Hindlimb muscle (tissue), 1 donor: ENCODE measurements at places on chromosomes 12 and 14. TPM values are rescaled to one million over a fixed set of nuclear protein-coding genes. Genes with fewer than 3 reads are reported as not detected.

LHX5 gene
- polyA plus RNA-seq: not detected

KLRC3 gene
- not detected for polyA plus RNA-seq

NDUFA12 gene
- 74.6 TPM for polyA plus RNA-seq

LDHB gene
- 578 TPM for polyA plus RNA-seq

GLIPR1 gene
- 10.1 TPM for polyA plus RNA-seq

PRICKLE1 gene
- polyA plus RNA-seq: 29.3 TPM

TAS2R9 gene
- not detected for polyA plus RNA-seq

GYS2 gene
- polyA plus RNA-seq: 0.06 TPM

CDKN3 gene
- polyA plus RNA-seq: 20.2 TPM

RND1 gene
- polyA plus RNA-seq: 0.37 TPM

DNA sequence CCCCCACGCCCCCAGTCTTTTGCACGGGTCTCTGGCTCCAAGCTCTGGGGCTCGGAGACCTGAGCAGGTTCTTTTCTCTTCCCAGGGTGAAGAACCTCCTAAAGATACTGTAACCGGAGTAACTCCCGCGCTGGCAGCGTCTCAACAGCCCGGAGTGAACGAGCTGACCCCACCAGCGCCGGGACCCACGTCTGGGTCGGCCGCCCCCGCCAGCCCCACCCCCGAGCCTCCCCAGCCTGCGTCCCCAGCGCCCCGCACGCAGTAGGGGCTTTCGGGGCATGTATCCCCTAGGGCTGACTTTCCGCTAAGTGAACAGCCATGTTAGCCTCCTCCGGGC lies 858 bp downstream of the SLC35F4 start:
- no peak for DNase-seq

- DNase-seq: no peak
Measured at GRCh38 chr12:94062796-94063635, 85.4 kb upstream of the PLXNC1 start.

GRCh38 chr12:63982604-63983295 lies 138.2 kb downstream of the SRGAP1 start:
- DNase-seq: peak; percentile 32

DNA sequence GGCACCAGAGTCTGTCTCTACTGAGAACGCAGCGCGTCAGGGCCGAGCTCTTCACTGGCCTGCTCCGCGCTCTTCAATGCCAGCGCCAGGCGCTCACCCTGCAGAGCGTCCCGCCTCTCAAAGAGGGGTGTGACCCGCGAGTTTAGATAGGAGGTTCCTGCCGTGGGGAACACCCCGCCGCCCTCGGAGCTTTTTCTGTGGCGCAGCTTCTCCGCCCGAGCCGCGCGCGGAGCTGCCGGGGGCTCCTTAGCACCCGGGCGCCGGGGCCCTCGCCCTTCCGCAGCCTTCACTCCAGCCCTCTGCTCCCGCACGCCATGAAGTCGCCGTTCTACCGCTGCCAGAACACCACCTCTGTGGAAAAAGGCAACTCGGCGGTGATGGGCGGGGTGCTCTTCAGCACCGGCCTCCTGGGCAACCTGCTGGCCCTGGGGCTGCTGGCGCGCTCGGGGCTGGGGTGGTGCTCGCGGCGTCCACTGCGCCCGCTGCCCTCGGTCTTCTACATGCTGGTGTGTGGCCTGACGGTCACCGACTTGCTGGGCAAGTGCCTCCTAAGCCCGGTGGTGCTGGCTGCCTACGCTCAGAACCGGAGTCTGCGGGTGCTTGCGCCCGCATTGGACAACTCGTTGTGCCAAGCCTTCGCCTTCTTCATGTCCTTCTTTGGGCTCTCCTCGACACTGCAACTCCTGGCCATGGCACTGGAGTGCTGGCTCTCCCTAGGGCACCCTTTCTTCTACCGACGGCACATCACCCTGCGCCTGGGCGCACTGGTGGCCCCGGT lies at the start of gene PTGDR:
Gene PTGDR, plus strand, starts transcription at position 198 of the 778 bp plus-strand sequence. Its CDS starts 117 bp downstream, at position 315.
- peak; percentile 5 for DNase-seq

GRCh38 chr12:83514372-83514771 lies 827.7 kb downstream of the TMTC2 start:
- DNase-seq: no peak

DNA sequence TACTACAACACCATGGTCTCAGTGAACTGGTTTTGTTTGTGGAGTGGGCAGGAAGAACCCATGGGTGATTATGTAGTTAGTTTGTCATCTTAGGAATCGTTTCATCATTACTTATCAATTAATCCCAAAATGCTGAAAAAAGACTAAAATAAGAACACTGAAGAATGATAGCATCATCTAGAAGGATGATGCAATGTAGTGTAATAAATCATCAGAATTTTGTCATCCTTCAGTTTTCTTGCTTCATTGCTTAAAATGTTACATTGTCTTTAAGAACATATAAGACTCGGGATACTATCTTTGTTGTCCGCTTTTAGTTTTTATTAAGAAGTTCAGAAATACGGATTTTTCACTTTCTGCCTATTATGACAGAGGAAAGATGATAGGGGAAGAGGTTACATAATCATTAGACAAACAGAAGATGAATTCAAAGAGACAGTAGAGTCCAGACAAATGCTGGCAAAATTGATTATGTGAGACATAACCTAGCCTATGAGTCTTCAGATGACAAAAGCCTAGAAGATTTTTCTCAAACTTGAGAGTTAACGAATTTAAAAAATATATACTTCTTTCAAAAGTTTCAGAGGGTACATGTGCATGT lies 10.8 kb upstream of the SMOC1 start:
- DNase-seq: no peak

DNA sequence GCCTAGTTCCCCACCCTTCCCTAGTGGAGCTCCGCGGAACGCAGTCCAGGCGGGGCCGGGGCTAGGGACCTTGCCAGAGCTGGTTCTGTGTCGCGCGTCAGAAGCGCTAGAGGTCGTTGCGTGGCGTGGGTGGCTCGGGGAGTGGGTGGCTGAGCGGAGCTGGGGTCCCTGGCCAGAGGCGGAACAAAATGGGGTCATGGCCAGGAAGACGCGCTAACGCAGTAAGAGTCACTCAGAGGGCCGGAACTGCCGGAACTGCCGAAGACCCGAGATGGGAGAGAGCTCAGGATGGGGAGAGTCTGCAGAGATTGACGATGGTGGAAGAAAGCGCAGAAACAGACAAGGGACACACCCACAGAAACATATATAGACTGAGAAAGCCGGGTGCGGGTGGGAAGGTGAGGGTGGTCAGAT lies 4.8 kb downstream of the DGKA start:
- DNase-seq: peak; percentile 45

DNA sequence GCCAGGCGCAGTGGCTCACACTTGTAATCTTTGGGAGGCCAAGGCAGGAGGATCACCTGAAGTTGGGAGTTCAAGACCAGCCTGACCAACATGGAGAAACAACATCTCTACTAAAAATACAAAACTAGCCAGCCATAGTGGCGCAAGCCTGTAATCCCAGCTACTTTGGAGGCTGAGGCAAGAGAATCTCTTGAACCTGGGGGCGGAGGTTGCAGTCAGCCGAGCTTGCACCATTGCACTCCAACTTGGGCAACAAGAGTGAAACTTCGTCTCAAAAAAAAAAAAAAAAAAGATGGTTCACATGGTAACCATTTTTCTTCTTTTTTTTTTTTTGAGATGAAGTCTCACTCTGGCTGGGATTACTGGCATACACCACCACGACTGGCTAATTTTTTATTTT lies 35.3 kb downstream of the SLC2A14 start:
- DNase-seq: no peak

DNA sequence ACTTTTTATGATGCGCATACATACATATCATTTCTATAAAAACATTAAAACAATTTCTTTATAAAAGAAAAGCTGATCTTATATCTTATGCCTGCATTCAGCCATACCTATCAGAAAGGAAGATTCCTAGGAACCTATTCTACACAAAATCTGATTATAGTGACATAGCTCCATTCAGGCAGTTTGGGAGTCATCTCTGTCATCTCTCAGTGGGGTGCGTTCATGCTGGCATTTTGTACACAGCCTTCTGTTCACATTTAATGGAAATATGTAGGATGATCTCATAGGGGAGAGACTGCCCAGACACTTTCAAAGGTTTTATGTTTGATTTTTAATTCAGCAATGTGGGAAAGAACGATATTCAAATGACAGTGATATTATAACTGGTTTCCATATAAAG lies 52.9 kb downstream of the ATL1 start:
- no peak for DNase-seq

GRCh38 chr12:63222582-63222981 lies 71.6 kb upstream of the AVPR1A start:
- DNase-seq: no peak

- no peak for DNase-seq
Measured at GRCh38 chr12:100753837-100754236, 40.7 kb upstream of the ANO4 start.

GRCh38 chr12:105368047-105368646 lies 37.7 kb downstream of the C12orf75 start:
- DNase-seq: no peak

DNA sequence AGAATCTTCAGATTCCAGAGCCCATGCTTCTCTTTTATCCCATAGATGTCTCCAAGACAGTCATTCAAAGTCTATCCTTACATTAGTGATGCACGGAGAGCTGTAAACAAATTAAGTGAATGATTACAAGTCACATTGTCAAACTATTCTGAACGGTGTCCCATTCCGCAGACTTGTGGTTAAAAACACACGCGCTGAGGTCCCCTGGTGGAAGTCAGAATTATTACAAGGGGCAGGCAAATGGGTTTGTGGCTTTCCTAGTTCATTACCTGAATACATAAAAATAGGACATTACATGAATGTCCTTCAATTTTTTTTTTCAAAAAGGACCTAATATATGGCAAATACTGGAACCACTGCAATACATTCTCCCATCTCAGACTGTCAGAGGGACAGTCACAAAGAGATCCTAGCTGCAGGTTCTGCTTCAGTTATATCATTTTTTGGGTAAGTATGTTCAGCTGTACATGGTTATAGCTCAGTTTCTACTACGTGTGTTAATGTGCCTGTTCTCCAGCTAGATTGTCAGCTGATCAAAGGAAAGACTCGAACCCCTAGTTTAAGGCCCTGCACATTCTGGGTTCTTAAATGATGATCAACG lies 53.1 kb upstream of the STON2 start:
- peak; percentile 66 for DNase-seq

DNA sequence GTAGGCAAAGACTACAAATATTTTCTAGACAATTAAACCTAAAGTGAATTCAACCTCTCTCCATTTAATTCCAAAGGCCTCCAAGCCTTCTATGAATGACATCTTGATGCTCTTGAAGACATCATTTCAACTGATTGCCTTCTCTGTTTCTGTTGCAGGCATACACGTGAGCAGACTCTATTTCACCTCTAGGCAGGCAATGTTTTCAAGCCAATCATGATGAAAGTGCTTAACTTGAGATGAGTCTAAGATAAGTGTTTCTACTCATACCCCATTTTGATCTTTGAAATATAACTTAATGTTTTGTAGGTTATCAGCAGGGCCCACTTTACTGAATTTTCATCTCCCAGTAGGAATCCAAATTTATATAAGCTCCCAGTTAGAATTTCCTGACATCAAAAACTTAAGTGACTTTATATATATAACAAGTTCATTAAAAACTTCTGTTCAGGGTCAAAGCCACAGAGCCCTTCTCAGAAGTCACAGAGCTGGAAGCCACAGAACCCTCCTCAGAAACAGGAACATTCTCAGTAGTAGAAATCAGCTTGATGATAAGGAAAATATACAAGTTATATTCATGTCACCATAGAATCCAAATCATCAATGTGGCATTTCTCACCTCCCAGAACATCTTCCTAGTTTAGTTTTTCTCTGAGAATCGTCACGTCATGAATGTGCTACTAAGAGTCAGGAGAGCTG lies 108.5 kb downstream of the PHLDA1 start:
- DNase-seq: no peak

GRCh38 chr14:75200451-75200850 lies 24.0 kb upstream of the TMED10 start:
- no peak for DNase-seq

GRCh38 chr12:6647083-6647604 lies at the start of gene ACRBP:
TSS of gene ACRBP (minus strand) at chr12:6647432. CDS start at chr12:6647366, 66 bp downstream.
- peak; percentile 71 for DNase-seq

DNA sequence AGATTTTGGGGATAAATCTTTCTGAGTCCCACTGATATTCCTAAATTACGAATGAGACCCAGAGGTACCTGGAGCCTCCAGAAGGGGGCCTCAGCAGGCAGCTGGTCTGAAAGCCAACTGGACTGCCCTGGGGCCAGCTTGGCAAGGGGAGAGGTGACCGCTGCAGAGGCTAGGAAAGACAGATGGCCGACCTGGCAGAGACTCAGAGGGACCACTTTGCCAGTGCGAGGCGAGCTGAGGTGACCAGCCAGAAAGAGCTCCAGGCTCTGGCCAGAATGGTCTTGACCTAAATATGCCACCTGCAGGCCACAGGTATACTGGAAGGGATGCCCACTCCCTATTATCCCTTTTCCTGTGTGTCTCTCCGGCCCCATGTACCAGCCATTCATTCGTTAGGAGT lies 256.8 kb upstream of the GARIN6 start:
- no peak for DNase-seq

DNA sequence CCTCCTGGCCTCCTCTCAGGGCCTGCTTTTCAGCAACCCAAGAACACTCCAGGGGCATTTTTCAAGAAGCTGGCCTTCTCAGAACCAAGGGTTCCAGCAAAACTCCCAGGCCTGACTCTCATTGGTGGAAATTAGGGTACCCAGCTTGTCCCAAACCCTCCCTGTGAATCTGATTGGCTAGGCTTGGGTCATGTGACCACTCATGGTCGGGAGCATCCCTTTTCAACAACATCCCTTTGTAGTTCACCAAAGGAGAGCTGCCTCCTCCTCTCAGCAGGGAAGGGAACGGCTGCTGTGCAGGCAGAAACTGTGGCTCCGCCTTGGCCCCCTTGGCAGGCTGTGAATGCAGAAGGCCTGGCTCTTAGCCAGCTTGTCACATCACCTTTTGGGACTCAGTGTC lies 94.5 kb downstream of the AACS start:
- DNase-seq: no peak

GRCh38 chr12:44848703-44849085 lies 27.4 kb downstream of the NELL2 start:
- DNase-seq: no peak

DNA sequence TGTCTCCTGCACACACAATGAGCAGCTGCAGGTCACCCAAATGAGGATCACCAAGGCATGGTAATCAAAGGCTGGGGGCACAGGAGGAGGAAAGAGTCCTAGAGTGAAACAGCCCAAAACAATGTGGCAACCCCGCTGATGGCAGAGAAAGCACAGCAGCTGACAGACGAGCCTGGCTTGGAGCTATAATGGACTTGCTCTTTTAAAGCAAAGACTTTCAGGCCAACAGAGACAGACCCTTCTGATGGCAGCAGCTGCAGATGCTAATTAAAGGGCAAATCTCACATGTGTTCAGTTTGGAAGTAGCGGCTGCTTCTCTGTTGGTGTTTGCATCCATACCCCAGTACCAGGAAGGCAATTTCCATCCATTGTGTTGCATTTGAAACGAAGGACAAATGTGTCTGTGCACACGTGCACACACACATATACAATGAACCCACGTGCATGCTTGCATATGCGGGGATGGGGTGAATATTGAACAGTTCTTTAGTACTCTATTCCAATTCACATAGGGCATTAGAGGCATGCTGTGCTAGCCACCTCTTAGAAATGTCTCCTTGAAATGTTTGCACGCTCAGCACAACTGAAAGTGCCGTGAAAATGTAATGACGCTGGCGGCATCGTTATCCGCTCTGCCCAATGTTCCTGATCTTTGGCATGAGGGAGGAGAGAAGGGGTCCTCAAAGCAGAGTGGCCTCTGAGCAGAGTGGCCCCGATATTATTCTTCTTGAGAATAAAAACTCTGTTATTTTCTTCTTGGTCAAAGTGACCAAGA lies 38.1 kb downstream of the CIT start:
- no peak for DNase-seq

- DNase-seq: no peak
Measured at GRCh38 chr14:99075061-99075460, 196.9 kb downstream of the BCL11B start.
